Astrocyte (in vitro differentiated cells and primary cell): ENCODE measurements at places on chromosomes 12 and 14.
A peak's percentile ranks its signal among the peaks of the same experiment; 100 is the strongest.

- no peak for DNase-seq
These were observed 155.0 kb upstream of the C14orf180 start for GRCh38 chr14:104424406-104425072.

DNA sequence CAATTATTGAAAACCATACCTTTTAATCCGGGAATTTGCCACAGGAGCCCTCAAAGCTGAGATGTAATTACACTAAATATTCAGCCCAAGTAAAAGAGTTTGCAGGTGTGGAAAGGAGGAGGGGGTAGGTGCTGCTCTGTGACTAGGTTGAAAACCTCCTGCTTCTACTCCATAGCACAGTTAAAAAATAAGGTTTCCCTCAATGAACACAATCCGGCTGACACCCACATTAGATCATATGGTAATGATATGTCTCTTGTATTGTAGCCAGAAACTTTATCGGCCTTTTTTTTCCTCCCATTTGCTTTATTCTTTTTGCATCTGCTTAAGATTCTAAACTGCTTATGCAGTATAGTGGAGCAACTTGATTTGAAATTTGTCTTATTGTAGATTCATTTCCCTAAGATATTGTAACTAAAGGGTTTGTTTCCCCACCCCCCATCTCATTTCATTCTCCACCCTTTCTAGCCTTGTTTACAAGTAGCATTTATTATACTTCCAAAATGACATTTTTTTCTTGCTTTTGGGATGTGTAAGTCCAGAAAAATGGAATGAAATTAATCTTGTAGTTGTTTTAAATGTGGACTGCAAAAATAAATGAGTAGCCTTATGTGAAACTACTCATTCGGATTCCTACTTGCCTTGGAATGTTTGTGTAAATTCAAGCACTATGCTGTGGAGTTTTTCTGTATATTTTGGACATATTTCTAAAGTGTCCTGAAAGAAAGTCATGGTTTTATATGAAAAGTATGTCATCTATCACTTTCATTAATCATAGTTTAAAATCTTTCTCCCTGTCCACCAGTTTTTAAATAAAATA, at the start of gene DCN:
TSS of gene DCN (minus strand) at position 182 of the 820 bp plus-strand sequence. CDS start 4,265 bp downstream, outside the sequence.
- DNase-seq: peak; percentile 59

- DNase-seq: no peak
These were observed 16.7 kb downstream of the SNRNP35 start for GRCh38 chr12:123474485-123475245.

- peak; percentile 56 for DNase-seq
These were observed 9.2 kb downstream of the DGKA start for GRCh38 chr12:55940065-55940732.

- DNase-seq: no peak
These were observed 132.0 kb upstream of the ARHGAP5 start for GRCh38 chr14:31945074-31945613.

GRCh38 chr14:39755269-39755878, 323.1 kb upstream of the FBXO33 start:
- DNase-seq: no peak

GRCh38 chr12:6306599-6307220, 3.8 kb upstream of the PLEKHG6 start:
- no peak for DNase-seq

DNA sequence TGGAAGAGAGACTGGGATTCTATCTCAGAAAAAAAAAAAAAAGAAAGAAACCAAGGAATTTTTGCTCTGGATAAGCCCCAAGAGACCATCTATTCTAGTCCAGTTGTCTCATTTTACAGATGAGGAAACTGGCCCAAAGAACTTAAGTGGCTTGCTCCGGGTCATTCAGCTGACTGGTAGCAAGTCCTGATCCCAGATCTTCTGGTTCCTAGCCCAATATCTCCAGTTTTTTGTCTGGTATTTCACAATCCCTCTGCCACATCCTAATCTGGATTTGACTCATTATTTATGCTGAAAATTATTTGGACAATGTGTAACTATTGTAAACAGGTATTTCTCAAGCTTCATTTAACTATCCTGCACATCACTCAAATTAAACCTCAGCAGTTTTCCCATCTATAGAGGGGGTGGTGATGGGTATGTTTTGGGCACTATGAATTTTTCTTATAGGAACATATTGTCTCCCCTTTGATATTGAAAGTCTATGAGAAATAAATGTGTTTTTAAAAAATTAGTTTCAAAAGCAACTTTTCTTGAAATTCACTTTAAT, 43.4 kb downstream of the PPP2R5E start:
- DNase-seq: peak; percentile 62

GRCh38 chr12:104604995-104605675, 148.4 kb downstream of the CHST11 start:
- no peak for DNase-seq

GRCh38 chr12:95998611-95999286, 2.6 kb upstream of the HAL start:
- DNase-seq: peak; percentile 32

GRCh38 chr14:93859957-93860356, 67.2 kb upstream of the FAM181A start:
- DNase-seq: no peak

DNA sequence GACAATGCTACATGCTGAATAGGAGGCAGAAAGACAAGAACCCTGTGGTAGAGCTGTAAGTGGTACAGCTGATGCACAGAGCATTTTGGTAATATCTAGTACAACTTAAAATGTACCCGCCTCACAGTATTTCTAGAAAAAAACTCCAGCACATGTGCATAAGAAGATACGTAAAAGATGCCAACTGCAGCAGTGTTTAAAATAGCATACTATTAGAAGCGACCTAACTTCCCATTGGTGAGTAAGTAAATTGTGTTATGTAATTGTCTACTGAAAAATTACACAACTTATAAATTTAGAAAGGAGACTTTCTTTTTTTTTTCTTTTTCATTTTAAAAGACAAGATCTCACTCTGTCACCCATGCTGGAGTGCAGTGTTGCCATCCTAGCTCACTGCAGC, 114.3 kb upstream of the CAND1 start:
- no peak for DNase-seq

GRCh38 chr14:101350691-101351090, 210.6 kb upstream of the DIO3 start:
- DNase-seq: no peak

DNA sequence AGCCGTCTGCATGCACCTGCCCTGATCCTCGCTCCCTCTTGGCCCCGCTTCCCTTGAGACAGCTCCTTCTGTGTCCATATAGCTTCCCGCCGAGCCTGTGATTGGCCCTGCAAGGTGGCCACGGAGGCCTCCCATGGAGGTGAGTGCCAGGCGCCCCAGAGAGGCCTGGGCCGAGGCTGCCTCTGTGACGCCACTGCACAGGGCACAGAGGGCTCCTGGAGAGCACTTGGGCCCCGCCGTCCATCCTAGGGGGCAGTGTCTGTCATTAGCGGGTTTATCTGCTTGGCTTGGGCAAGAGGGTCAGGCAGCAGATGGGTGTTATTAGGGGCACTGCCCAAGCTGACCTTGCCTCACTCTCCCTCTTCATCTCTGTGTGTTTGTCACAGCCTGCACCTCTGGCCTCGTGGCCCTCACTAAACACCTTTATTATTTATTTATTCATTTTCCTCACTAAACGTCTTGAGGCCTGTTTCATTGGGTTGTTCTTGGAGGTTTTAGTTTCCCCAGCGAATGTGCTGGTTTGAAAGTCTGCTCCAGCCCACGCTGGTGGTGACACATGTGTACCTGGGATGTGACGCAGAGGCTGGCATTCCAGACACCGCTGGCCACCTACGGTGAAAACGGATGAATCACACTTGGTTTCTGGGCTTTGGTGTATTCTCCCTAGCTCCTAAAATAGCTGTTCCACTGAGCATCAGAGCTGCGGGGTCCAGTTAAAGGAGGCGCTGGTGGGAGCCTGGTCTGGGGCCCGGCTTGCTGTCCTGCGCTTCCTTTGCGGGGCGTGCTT, 5.9 kb downstream of the ZFYVE21 start:
- peak; percentile 88 for DNase-seq

GRCh38 chr14:50544911-50545310, 12.5 kb upstream of the MAP4K5 start:
- DNase-seq: no peak

- no peak for DNase-seq
These were observed 2.4 kb upstream of the DGLUCY start for GRCh38 chr14:91111443-91111842.

DNA sequence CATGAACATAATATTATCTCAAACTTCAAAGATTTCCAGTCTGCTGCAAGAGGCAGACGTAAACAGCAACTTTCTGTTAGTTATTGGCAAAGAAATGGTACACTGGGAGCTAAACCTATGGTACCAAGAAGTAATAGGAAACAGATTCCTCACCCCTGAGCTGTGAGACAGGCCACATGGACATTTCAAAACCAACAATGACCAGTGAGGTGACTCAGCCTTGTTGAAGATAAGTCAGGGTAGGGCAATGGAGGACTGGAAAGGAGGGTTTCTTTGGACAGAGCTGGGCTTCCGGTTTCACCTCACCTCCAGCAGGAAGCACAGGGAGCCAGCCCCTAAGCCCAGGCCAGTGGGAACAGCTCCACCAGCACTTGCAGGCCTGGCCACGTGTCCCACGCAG, 1320.5 kb downstream of the AACS start:
- peak; percentile 81 for DNase-seq

- no peak for DNase-seq
These were observed 111.9 kb upstream of the PRMT8 start for GRCh38 chr12:3379079-3379478.

- DNase-seq: peak; percentile 88
These were observed 188.7 kb downstream of the KITLG start for GRCh38 chr12:88391556-88391955.

GRCh38 chr12:9786726-9787717, 26.3 kb upstream of the CD69 start:
- peak; percentile 61 for DNase-seq

DNA sequence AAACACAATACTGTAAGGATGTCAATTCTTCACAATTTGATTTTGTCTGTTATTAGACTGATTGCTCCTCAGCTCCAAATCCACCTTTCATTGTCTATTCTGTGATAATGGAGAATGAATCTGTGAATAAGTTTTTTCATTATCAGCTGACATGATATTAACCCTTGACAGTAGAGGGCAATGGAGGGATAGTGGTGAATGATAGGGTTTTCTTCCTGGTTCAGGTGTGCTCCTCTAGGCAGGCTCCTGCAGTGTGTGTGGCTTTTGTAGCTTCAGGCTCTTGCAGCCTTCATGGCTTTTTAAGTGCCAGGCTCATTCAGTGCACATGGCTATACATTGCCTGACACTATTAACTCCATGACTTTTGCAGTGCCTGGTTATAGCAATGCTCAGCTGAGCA, 23.4 kb upstream of the ZNF641 start:
- DNase-seq: no peak

- peak; percentile 56 for DNase-seq
These were observed 113.7 kb downstream of the NCOR2 start for GRCh38 chr12:124453419-124454351.

- peak; percentile 98 for DNase-seq
These were observed 32.6 kb upstream of the CD9 start for GRCh38 chr12:6167327-6168280.

GRCh38 chr12:80373666-80374065, 70.4 kb upstream of the PTPRQ start:
- no peak for DNase-seq

DNA sequence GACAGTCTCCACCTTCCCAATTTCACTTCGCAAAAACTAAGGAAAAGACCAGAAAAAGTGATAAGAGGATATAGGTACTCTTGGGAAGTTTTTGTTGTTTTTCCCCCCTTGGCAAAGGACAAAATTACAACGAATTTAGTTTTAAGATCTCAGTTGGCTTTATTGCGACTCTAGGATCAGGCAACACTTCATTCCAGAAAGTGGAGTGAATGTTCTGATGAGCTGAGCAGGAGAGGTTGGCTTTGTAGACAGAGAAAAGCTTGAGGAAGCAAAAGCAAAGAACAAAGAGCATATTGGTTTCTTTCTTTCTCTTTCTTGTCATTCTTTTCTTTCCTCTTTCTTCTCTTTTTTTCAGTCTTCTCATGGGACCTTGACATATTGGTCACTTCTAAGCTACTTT, 640 bp upstream of the ZFYVE1 start:
- no peak for DNase-seq

GRCh38 chr14:50590464-50590863, 30.5 kb downstream of the ATL1 start:
- DNase-seq: no peak

- DNase-seq: peak; percentile 37
These were observed 2.8 kb downstream of the VPS29 start for GRCh38 chr12:110498984-110499706.

DNA sequence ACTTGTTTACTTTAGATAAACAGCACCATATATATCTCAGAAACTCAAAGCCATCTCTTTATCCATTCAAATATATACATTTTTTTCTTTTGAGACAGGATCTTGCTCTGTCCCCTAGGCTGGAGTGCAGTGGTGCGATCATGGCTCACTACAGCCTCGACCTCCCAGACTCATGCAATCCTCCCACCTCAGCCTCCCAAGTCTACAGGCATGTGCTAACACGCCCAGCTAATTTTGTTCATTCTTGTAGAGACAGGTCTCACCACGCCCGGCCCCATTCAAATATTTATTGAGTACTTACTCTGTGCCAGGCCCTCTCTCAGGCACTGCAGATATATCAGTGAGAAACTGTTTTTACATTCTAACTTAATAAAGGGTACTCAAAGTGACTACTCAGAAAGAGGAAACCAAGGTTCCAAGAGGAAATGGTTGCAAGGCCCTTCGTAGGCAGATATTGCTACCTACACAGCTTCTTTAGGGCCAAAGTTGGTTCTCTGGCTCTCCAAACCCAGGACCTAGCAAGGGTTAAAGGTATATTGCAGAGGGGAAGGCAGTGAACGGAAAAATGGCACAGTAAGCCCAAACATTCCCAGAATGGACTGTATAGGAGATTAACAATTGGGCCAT, 2.9 kb downstream of the ATXN3 start:
- DNase-seq: no peak

DNA sequence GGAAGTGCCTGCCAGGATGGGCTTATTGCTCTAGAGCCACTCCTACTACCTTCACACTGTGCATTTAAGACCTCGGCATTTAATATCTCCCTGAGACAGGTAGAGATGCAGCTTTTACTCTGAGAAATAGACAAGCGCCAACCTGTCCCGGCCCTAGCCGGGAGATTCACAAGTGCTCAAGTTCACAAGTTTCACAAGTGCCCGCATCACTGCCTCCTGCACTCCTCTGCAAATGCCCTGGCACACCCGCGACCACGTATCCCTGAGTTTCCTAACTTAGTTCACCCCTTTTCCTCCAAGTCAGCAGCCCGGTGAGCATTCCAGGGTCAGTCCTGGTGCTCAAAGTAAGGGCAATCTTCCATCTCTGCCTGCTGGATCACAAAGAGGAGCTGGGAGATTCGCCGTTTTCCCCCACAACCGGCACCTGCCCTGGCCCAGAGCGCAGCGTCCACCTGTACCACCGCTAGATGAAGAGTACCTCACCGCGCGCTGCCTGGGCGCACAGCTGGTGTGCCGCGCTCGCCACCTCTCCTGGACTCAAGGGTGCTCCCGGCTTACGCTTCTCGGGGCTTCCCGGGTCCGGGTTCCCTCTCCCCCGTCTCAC, 5.0 kb upstream of the SLC38A4 start:
- DNase-seq: no peak

GRCh38 chr12:113061061-113061694, 4.6 kb downstream of the DTX1 start:
- no peak for DNase-seq
